ENCODE measurements at places on chromosomes 11 and 22.

DNA sequence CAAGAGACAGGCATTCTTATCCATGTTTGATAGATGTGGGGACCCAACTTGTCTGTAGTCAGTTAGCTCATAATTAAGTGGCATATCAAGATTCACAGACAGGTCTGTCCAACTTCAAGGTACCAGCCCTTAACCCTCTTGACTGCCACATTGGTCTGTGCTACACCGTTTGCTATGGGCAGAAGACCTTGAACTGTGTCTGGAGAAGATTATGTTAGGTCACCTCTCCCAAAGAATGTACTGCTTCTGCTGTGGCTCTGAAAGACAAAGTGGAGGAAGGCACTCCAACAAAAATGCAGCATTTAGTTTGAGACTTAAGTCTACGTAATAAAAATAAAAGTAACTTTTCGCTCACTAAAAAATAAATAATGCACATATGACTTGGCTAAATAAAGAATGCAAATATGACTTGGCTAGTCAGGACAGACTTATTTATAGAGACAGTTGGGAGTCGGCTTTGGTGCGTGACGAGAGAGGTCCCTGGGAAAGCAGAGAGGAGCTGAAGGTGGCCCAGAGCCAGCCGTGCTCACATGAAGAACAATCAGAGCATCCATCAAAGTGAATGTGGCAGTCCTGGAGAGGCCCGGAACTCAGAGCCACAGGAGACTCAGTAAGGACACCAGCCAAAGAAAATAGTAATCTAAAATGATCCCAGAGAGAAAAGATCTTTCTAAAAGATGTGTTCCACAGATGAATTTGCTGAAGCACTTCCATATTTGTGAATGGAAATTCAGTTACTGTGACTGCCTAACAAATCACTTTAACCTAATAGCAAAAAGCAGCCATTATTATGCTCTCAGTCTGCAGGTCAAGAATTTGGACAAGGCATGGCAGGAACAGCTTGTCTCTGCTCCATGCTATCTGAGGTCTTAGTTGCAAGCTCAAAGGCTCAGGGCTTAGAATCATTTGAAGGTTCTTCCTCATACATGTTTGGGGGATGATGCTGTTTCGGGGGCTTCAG is 35.0 kb downstream of the CWC15 start:
- no peak for DNase-seq

- DNase-seq, result no peak
These were observed 129.5 kb downstream of the SLC1A2 start for GRCh38 chr11:35289821-35290220.

GRCh38 chr11:44952082-44952481 is 1.4 kb upstream of the TP53I11 start:
- no peak for DNase-seq

DNA sequence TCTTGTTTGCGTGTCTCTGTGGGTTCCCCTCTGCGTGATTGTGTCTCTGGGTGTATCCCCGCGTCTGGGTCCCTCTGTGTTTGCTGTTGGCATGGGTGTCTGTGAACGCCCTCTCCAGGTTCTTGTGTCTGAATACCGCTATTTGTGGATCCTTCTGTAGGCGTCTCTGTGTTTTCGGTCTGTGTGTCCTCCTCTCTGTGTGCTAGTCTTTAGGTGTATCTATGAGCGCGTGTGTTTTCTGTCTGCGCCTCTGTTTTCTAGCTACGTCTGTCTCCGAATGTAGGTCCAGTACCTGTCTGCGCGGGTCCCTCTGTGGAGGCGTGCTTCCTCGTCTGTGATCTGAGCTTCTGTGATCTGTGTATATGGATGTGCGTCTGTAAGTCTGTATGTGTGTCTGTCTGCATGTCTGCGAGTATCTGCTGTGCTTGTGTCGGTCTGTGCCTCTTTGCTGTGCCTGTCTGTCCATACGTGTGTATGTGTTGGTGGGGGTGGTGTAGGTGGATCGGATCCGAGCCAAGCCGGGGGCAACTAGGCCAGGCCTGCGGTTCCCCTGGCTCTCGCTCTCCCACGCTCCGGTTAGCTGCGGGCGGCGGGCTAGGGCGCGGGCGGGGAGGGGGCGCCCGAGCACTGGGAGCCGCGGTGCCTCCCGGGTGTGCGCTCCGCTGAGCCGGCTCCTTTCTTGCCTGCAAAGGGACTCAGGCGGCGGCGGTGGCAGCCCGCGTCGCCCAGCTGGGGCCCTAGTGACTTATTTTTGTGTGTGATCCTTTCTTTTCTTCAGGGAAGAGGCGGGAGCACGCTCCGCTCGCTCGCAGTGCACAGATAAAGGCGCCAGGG is 105.3 kb upstream of the E2F8 start:
- DNase-seq, result peak; percentile 13

DNA sequence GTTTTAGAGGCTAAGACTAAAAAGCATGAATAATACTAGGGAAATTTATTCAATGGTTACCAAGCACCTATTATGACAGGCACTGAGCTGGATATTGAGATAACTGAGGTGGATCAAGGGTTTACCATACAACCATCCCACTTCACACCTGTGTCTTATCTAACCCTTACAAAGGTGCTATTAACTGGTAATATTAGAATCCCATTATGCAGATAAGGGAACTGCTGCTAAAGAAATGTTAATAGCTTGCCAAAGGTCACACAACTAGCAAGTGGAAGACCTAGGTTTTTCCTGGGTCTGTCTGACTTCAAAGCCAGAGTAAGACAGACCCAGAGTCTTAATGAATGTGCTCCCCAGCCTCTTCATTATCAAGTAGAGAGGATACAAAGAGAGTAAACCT is 21.1 kb upstream of the VSTM5 start:
- no peak for DNase-seq

DNA sequence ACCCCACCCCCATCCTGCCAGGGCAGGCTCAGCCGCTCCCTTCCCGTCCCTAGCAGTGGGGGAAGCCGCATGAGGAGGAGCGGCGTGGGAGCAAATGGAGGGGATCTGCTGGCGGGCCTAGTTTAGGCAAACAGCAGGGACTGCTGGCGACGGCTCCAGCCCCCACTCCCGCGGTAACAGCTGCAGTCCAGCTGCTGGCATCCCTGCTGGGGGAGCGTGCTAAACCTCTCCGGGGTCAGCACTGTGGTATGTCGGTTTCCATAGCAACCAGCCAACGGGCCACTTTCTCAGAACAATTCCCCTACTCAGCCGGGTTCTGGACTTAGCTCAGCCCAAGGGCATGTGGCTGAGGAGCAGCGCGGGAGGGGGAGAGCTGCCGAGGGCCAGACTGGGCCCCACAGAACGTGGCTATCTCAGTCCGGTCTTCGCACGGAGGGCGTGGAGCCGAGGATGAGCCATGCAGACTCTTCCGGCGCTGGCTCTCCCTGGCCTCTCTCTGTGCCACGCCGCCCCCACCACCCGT is 98.8 kb downstream of the PKNOX2 start:
- DNase-seq, result no peak

GRCh38 chr11:119772641-119773415 is 43.8 kb upstream of the NECTIN1 start:
- no peak for DNase-seq

GRCh38 chr11:120899720-120900119 is 124.2 kb upstream of the TBCEL start:
- DNase-seq, result no peak

GRCh38 chr11:70697701-70698100 is 299.4 kb downstream of the CTTN start:
- DNase-seq, result no peak

Data from Calu3 (cell line).